Frontal cortex (tissue), 4 donors: ENCODE measurements at places on chromosomes 6 and 20.

DNA sequence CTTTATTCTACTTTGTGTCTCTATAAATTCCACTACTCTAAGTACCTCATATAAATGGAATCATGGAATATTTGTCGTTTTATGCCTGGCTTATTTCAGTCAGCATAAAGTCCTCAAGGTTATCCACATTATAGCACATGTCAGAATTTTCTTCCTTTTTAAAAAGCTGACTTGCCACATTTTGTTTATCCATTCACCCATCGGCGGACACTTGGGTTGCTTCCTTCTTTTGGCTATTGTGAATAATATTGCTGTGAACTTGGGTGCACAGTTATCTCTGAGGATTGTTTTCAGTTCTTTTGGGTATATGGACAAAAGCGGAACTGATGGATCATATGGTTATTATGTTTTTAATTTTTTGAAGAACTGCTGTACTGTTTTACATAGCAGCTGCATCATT, 39.1 kb upstream of the ME1 start:
- no peak for DNase-seq

- no peak for DNase-seq
These were observed 21.8 kb downstream of the ULBP1 start for GRCh38 chr6:149985481-149985937.

DNA sequence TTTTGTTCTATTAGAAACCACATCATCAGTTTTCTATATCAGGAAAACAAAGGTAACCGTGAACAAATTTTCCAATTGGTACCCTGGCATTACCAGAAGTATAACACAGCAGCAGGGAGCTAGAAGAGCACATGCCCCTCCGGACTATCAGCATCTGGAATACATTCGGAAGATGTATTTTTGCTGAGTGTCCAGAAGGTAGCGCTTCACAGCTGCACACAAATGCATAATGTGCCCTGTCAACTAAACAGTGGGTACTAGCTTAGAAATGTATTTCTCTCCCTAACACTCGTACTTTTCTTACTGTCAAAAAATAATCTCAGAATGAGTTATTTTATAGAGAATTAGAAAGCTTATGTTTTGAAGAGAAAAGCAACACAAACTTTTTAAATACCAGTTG, 77.6 kb downstream of the HUS1B start:
- no peak for DNase-seq

- DNase-seq = no peak
These were observed 224.8 kb upstream of the CDH4 start for GRCh38 chr20:61027218-61027617.

GRCh38 chr6:22145823-22146677, 150.8 kb downstream of the PRL start:
- peak; percentile 47 for DNase-seq

GRCh38 chr6:123027408-123027807, 31.4 kb downstream of the CLVS2 start:
- DNase-seq = no peak

- no peak for DNase-seq
These were observed 157.9 kb downstream of the LY86 start for GRCh38 chr6:6746333-6746969.

DNA sequence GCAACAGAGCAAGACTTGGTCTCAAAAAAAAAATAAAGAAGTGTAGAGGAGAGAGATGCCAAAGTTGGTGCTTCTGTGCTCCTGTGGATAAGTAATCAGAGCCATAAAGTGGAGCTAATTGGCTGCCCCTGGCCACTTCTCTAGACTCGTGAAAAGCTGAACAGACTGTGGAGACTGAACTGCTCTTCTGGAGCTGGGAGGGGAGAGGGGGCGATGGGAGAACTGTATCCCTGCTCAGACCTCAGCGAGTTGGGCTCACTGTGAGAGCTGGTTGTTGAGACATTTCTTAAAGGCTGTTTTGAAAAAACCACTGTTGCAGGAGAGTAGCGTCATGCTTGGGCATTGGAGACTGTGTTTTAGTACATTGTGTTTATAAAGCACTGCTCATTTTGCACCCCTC, 125.7 kb downstream of the TCP11 start:
- no peak for DNase-seq

DNA sequence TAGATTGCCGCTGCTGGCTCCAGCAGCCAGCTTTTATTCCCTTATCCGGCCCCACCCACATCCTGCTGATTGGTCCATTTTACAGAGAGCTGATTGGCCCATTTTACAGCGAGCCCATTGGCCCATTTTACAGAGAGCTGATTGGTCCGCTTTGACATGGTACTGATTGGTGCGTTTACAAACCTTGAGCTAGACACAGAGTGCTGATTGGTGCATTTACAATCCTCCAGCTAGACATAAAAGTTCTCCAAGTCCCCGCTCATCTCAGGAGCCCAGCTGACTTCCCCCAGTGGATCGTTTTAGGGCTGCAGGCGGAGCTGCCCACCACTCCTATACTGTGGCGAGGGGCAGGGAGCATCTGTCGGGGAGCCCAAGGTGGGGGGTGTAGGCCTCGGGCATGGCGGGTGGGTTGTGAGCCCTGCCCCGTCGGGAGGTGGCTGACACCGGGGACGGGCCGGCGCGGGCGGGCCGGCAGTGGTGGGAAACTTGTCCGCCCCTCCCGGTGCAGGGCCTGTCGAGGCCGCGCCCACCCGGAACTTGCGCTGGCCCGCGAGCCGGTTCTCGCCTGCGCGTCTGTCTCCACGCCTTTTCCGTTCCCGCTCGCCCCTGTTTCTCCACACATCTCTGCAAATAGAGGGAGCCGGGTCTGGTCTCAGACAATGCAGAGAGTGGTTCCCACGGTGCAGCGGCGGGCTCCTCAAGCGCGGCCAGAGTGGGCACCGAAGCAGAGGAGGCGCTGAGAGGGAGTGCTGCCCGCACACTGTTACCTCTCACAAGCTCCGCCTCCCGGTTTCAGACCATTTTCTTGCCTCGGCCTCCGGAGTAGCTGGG, 86.1 kb upstream of the STMND1 start:
- DNase-seq = no peak

- no peak for DNase-seq
These were observed 327.5 kb upstream of the EPHA7 start for GRCh38 chr6:93746892-93747291.

GRCh38 chr6:124684621-124685020, 277.6 kb upstream of the RNF217 start:
- no peak for DNase-seq

GRCh38 chr6:138817799-138818198, 21.9 kb downstream of the ECT2L start:
- no peak for DNase-seq

GRCh38 chr6:166633732-166634535, 6.9 kb upstream of the RPS6KA2 start:
- DNase-seq = no peak

DNA sequence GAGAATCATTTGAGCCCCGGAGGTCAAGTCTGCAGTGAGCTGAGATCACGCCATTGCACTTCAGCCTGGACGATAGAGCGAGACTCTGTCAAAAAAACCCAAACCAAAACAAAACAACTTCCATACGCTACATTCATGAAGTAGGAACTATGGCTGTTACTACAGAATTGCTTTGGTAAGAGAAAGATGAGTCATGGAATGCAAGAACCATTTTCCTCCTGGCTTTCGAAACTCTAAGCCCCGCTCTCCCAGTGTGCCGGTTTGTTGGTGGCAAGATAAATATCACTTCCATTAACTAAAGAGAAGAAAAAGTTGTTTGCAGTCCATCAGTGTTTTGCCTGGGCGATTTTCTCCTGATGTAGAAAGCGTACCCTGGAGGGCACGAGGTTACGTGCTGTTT, 61.3 kb downstream of the ZDHHC14 start:
- DNase-seq = no peak

DNA sequence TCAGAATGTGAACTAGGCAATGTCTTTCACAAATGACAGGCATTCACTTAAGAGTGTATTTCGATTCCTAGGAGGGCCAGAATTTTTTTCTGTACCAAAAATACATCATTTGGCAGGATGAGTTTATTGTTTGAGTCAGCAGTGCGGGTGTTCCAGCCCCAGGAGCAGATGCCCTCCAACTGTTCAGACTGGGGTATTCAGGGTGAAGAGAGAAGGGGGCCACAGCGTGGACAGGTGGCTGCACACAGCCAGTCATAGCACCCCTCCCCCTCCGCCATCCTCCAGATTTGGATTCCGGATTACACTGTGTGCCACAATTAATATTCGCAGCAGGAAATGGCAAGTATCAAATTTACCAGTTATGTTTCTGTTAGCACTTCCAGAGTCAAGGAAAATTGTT, 38.6 kb downstream of the RIPOR2 start:
- DNase-seq = no peak

DNA sequence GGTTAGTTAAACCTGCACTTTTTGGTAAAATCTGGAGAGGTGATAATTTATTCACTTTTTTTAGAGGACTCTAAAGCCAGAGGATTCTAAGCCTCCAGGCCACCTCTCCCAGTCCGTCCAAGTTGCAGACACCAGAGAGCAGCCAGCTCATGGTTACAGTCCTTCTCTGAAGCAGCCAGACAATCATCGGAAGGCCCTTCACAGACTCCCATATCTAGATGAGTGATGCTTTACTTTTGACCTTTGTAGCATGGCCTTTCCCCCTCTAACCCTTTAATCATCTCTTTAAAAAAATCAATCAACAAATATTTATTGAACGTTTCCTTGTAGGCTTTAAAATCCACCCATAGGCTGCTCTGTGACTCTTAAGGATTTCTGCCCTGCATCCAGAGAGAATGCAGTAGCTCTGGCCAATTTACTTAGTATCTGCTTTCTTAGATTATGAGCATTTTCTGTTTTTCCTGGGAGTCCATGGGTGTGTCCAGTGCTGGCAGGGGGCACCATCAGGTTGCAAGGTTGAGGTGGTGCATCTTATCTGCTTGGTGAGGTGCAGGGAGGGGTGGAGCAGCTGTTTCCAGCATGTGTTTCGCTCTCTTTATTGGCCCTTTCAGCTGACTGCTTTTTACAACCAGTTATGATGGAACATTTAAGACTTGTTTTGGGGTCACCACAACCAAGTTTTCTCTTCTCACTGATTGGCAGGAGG, 58.6 kb downstream of the JARID2 start:
- no peak for DNase-seq

DNA sequence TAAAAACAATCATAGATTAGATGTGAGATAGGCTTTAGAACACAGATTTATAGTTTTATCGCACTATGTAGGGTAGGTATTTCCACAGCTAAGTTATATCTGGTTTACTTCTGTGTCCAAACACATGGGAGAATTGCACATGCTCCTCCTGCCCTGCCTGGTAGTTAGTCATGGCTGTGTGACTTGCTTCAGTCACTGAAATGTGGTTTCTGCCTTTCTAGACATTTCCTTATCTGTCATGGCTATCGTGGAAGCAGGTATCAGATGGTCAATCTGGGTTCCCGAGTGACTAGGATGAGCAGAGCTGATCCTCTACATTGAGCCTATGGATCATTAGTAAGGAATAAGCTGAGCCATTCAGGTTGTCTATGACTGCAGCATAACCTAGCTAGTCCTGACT, 117.8 kb upstream of the GMDS start:
- no peak for DNase-seq

DNA sequence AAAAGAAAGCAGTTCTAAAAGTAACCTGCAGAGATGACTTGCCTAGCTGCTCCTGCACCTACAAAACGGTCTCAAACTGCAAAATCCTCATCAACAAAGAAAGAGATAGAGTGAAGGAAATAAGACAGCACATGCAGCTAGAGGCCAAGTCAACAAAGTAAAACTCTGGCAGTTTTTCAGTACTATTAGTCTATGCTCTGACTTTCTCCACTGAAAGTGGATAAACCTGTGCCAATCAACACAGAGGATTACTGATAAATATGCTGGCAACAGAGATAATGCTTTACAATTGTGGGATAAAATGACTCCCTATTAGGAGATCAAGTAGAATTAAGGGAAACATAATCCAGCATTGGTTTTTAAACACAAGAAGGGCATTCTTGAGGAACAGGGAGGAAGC, 13.4 kb downstream of the KIAA0319 start:
- no peak for DNase-seq

- no peak for DNase-seq
These were observed 259.1 kb downstream of the HACE1 start for GRCh38 chr6:104600639-104600931.

GRCh38 chr6:56593801-56594318, 48.8 kb downstream of the DST start:
- DNase-seq = no peak

- DNase-seq = no peak
These were observed 586.6 kb upstream of the BTBD3 start for GRCh38 chr20:11331096-11331495.

DNA sequence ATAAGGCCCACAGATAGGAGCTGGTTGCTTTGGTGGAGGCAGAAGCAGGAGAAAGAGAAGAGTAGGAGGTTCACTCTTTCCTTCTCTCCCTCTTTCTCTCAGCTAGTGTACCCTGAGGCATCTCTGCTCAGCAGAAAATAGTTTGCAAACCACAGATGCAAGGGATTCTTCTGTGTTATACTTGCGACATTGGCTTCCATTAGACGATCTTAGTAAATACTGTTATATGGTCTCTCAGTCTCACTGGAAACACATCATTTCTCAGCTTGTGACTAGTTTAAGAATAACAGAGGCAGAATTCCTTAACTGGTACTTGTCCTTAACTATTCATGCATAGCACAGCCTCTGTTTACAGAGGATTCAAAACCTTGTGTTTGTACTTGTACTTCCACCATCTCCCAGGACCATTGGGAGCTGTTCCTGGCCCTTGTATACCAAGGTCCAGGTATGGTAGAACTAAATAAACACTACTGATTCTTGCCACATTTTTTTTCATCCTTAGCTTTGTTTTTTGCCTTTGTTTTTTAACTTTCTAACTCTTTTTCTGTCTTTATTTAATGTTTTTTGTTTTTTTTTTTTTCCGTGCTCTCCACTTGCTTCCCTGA, 218.2 kb downstream of the OTOR start:
- DNase-seq = no peak

DNA sequence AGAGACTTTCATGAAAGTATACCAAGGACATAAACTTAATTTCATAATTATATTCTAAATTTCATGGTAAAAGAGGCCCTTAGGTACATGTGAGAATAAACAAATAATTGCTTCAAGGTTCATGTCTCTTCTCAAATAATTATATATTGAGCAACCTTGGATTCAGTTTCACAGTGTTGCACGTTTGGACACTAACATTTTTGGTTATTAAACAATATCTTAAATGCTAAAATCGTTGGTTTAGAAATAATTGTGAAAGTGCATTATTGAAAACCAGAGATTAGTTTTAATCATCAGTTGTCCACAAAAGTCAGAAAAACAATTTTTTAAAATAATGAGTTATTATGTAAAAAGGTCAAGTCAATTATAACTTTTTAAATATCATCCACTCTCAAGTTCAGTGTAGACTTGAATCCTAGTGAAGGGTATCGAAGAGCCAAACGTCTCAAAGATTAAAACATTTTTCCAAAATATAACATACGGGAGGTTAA, 227.1 kb upstream of the DEFB112 start:
- DNase-seq = no peak

GRCh38 chr6:136037242-136037875, 185.9 kb downstream of the PDE7B start:
- DNase-seq = no peak

- DNase-seq = no peak
These were observed 74.5 kb downstream of the MACROD2 start for GRCh38 chr20:14069796-14070195.

DNA sequence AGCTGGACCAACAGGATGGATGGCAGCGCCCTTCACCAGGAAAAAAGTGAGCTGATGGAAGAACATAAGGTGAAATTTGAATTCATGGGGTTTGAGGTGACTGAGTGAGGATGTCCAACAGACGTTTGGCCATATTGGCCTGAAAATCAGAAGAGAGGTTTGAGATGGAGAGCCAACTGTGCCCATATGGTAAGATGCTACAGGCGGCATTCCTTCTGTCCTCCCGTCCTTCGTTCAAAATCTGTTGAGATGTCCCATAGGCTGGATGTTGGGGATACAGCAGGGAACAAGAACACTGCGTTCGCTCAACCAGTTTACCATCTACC, 468 bp upstream of the CMTR1 start:
- DNase-seq = no peak

- DNase-seq = no peak
These were observed 211.0 kb downstream of the MOXD1 start for GRCh38 chr6:132190097-132190814.
